ENCODE measurements at places on chromosomes 3 and 15. TPM values are rescaled to one million over a fixed set of nuclear protein-coding genes. Genes with fewer than 3 reads are reported as not detected.

Gene RBPMS2
- 4.8 TPM for total RNA-seq

Gene CPLX3
- not detected for total RNA-seq

Gene SRGAP3
- 1.5 TPM for total RNA-seq

Gene TICRR
- total RNA-seq, result 2.3 TPM

Gene RPSA
- 991 TPM for total RNA-seq
